ENCODE measurements at places on chromosomes 5 and 9.

DNA sequence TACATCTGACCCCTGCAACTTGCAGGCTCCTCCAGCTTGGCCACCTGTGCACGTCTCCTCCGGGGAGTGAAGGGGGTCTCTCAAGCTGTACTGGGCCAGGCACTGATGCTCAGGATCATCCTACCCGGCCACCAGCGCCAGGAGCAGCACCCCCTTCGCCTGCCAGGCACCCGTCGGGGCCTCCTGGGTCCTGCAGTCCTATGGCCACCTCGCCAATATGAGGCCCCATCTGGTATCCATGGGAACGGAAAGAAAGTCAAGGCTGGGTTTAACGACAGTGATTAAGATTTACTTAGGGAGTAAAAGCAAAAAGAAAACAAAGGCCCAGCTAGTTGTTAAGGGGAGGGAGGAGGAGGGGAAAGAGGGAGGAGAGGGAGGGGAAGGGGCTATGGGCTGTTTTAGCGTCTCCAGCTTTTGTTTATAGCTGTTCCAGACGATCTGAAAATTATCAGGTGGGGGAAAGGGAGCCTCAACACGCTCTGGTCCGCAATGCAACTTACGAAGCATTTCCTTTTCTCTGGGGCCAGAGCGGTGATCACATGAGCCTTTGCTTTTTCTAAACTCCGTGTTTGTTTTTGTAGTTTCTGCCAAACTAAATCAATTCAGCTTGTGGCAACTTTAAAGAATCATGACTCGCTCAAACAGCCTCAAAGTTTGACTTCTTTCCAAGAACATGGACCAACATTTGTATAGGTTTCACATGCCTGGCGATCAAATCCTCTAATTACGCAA is 132.4 kb downstream of the ROR2 start:
- no peak for DNase-seq

- DNase-seq: no peak
These were observed 362.7 kb upstream of the SLC30A5 start for GRCh38 chr5:68730979-68731654.

DNA sequence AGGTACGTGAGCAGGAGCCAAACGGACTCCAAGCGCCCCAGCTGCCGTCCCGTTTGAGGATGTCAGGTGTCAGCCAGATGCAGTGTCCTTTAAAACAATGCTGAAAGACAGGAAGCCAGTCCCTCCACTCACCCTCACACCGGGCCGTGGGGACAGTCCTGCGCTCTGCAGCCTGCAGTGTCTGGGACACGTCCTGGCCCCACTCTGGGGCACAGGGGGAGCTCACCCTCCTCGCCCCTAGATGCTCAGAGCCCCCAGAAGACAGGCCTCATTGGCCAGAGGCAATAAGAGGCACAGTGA is 79.7 kb downstream of the ZNF354C start:
- no peak for DNase-seq

DNA sequence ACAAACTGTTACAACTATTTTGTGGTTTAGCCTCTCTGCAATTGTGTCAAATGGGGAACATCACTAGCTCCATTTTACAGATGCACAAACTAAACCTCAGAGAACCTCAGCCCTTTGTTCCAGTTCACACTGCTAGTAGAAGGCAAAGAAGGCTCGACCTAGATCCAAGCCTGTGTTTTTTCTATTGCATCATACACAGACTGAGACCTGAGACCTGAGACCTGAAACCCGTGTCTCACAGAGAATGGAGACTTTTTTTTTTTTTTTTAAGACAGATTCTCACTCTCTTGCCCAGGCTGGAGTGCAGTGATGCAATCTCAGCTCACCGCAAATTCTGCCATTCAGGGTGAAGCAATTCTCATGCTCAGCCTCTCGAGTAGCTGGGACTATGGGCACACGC is 120.8 kb downstream of the GALNT10 start:
- no peak for DNase-seq

DNA sequence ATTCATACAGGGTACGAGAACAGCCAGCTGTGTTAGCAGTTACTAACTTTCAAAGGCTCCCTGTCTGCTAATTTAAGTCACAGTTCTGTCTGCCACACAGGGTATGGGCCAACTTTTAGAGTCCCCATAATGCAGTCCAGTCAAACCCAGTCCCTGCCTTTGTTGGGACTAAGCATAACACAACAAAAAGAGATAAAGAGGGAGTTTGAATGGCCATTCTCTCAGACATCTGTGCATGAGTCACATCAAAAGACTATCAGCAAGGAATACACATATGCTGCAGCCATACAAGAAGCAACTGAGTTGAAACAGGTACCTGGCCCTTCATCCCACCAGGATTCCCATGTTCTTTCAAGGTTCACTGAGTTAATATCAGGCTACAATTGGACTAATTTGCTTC is 744.5 kb upstream of the C9orf72 start:
- DNase-seq: no peak

DNA sequence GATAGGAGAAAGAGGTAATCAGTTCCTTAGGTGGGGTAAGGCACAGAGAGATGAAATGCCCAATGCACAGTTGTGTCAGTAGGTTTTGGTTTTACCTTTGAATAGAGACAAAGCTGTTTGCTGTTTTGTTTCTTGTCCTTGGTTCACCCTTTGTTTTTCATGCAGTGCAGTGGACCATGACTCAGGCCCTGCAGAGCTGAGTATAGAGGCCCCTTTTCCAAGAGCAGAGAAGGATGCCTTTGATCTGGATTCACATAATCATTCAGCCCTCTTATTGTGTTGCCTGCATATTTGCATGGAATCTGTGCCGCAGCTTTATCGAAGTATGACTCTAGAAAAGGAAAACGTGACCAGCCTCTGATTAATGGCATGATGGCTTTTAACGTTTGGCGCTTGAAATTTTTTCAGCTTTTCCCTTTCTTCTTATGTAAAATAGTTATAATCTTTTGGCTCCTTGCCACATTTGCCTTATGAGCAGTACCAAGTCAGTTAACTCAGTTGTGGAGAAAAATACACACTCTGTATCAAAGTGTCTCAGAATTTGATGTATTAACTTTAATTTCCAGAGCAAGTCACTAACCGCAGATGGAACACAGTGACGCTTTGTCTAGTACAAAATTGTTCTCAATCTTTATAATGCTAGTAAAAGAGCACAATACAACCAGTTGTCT is 197.6 kb downstream of the KDM4C start:
- DNase-seq: no peak

DNA sequence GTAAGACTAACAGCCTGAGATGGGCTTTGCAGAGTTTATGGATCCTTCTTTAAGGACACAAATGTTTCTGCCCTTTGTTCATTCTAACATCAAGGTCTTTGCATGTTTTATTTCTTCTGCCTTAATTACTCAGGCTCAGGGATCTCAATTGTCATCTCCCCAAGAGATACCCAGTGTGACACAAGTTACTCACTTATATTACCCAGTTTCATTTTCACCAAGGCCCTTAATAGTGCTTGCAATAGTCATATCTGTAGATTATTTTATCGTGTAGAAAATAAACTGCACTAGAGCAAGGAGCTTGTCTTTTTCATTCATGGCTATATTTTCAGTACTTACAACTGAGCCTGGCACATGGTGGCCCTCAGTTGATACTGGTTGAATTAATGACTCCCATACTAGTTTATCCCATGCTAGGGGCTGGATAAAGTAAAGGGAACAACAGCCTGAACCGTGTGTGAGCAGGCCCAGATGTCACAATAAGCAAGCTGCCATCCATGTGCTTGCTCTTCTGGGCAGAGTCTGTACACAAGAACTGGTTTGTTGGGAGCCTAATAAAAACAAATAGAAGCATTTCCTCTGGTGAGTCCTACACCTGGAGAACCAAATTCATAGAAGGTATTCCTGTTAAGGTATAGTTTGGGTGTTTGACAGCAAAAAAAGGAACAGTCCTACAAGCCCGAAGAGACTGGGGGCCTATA is 112.5 kb upstream of the CD180 start:
- DNase-seq: no peak

Measured in mesothelial cell of epicardium (in vitro differentiated cells).